ENCODE measurements at places on chromosomes 6 and 20.
A peak's percentile ranks its signal among the peaks of the same experiment; 100 is the strongest.

- H3K27me3 ChIP-seq = peaks cover 2% of the 10 kb centered on the region
- no peaks in the 10 kb centered on the region for H3K36me3 ChIP-seq
- DNase-seq = no peak
- H3K4me1 ChIP-seq = no peaks in the 10 kb centered on the region
- no peak overlapping the region for H3K4me3 ChIP-seq
Measured at GRCh38 chr6:167221400-167222201, 63.8 kb upstream of the GPR31 start.

GRCh38 chr6:162200041-162200440, 527.5 kb downstream of the PRKN start:
- DNase-seq = peak; percentile 66
- no peaks in the 10 kb centered on the region for H3K27me3 ChIP-seq
- no peaks in the 10 kb centered on the region for H3K36me3 ChIP-seq
- H3K4me1 ChIP-seq = no peaks in the 10 kb centered on the region

DNA sequence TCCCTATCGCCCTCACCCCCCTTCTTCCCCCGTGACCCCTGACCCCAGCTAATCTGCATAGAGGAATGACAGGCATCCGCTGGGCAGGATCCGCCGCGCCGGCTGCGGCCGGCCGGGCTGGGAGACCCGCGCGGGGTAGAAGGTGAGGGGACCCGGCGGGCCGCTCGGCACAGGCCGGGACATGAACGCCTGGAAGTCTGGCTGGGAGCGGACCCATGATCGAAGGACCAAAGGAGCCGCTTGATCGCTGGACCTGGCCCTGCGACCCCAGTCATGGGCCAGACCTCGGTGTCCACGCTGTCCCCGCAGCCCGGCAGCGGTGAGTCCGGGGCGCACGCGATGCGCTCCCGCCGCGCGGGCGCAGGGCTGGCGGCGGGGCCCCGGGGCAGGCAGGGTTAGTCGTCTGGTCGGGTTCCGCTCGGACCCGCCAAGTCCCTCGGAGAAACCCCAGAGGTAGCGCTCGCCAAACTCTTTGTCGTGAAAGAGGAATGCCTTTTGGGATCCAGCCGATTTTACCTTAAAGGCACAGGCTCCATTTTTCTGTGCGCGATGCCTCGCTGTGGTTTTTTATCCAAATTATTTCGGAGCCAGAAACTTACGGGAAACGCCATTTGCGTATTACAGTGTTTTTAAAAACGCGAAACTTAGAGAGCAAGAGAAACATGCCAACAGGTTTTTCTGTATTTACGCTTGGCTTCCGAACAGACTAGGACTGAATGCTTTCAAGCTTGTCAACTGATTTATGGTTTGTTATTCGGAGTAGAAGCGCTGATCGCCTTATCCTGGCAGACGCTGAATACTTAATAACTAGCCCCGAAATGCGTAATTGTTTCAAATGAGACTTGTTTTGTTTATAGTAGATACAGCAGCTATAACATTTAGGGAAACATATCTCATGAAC, at the start of gene PHACTR2:
TSS of gene PHACTR2 (plus strand) at position 75 of the 901 bp plus-strand sequence. CDS start at position 274, 199 bp downstream.
- peak; percentile 94 for DNase-seq
- peak within 1 kb of the TSS; percentile 93 for H3K27ac ChIP-seq
- H3K4me1 ChIP-seq = peaks cover 34% of the 10 kb centered on the region
- H3K27me3 ChIP-seq = no peaks in the 10 kb centered on the region
- no peaks in the 10 kb centered on the region for H3K36me3 ChIP-seq
- peak within 1 kb of the TSS; percentile 83 for H3K4me3 ChIP-seq

DNA sequence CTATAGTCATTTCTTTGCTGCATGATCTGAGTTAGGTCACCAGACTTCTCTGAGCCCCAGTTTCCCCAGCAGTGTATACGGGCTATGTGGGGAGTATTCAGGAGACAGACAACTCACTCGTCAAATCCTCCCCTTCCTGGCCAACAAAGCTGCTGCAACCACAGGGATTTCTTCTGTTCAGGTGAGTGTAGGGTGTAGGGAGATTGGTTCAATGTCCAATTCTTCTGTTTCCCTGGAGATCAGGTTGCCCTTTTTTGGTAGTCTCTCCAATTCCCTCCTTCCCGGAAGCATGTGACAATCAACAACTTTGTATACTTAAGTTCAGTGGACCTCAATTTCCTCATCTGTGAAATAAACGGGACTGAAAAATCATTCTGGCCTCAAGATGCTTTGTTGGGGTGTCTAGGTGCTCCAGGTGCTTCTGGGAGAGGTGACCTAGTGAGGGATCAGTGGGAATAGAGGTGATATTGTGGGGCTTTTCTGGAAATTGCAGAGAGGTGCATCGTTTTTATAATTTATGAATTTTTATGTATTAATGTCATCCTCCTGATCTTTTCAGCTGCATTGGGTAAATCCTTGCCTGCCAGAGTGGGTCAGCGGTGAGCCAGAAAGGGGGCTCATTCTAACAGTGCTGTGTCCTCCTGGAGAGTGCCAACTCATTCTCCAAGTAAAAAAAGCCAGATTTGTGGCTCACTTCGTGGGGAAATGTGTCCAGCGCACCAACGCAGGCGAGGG, 594 bp upstream of the CDKN1A start:
- peak overlapping the region; percentile 98 for H3K27ac ChIP-seq
- H3K27me3 ChIP-seq = no peaks in the 10 kb centered on the region
- peaks cover 6% of the 10 kb centered on the region for H3K36me3 ChIP-seq
- peaks cover 55% of the 10 kb centered on the region for H3K4me1 ChIP-seq
- peak overlapping the region; percentile 85 for H3K4me3 ChIP-seq
- DNase-seq = no peak

DNA sequence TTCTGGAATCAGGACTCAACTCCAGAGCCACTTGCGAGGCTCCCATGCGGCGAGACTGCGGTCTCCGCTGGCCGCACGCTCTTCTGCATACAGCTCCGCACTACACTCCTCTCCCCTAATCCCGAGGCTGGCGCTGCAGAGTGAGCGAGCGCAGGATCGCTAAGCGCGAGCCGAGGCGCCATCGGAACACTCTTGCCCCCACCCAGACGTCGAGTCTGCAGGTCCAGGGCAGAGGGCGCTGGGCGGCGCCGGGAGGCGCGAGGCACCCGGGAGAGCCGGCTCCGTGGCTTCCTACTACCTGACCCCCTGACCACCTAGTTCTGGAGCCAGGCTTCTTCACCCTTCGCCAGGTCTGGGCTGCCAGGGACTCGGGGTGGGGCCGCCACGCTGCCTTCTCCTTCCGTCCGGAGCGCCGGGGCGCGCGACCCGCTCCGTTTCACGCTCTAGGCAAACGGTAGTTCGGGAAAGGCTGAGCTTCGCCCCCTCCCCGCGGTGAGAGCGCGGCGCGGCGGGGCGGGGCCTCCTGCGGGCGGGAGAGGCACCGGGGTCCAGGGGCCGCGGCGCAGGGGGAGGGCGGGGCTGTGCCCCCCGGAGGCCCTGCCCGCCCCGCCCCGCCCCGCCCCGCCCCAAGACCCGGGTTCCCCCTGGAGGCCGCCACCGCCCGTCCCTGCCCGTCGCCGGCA, 5.4 kb upstream of the TUBB2A start:
- DNase-seq = no peak
- no peaks in the 10 kb centered on the region for H3K27me3 ChIP-seq
- H3K27ac ChIP-seq = peak overlapping the region; percentile 100
- H3K4me3 ChIP-seq = peak overlapping the region; percentile 88

GRCh38 chr6:15284743-15285142, 38.9 kb downstream of the JARID2 start:
- DNase-seq = no peak
- no peaks in the 10 kb centered on the region for H3K36me3 ChIP-seq
- H3K27ac ChIP-seq = no peak overlapping the region
- no peak overlapping the region for H3K4me3 ChIP-seq
- peaks cover 41% of the 10 kb centered on the region for H3K4me1 ChIP-seq
- no peaks in the 10 kb centered on the region for H3K27me3 ChIP-seq

- H3K4me1 ChIP-seq = peaks cover 5% of the 10 kb centered on the region
- no peak overlapping the region for H3K27ac ChIP-seq
- no peak for DNase-seq
Measured at GRCh38 chr20:37559312-37560027, 31.8 kb upstream of the BLCAP start.

DNA sequence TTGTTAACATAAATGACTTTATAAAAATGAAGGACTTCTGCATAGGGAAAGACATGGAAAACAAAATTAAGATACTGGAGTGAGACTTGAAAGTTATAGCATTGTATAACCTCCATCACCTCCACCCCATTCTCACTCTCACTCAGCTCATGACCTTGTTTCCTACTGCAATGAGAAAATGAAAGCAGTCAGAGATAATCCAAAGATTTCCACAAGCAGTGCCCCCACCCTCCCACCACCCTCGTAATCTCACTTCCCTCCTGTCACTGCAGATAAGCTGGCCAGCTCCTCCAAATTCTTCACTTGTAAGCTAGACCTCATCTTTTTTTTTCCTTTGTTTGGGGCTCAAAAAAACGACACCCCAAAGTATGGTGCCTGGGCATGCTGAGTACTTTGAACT, 52.9 kb upstream of the PROKR2 start:
- no peaks in the 10 kb centered on the region for H3K36me3 ChIP-seq
- DNase-seq = no peak
- H3K4me3 ChIP-seq = no peak overlapping the region
- H3K4me1 ChIP-seq = no peaks in the 10 kb centered on the region

DNA sequence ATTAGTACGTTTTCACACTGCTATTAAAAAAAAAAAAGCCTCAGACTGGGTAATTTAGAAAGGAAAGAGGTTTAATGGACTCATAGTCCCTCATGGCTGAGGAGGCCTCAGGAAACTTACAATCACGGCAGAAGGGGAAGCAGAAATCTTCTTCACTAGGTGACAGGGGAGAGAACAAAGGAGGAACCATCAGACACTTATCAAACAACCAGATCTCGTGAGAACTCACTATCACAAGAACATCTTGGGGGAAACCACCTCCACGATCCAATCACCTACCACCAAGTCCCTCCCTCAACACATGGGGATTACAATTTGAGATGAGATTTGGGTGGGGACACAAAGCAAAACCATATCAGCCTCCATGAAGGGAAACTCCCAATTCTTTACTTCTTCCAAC, 85.2 kb upstream of the MAFB start:
- no peaks in the 10 kb centered on the region for H3K27me3 ChIP-seq
- DNase-seq = no peak
- no peak overlapping the region for H3K4me3 ChIP-seq
- no peaks in the 10 kb centered on the region for H3K4me1 ChIP-seq

DNA sequence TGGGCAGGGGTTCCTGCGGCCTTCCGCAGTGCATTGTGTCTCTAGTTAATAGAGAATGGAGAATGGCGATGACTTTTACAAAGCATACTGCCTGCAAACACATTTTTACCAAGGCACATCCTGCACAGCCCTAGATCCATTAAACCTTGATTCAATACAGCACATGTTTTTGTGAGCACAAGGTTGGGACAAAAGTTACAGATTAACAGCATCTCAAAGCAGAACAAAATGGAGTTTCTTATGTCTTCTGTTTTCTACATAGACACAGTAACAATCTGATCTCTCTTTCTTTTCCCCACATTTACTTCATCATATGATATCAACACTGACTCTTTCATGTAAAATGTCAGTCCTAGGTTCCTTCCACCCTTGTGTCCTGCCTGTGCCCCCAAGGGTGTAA, 63.5 kb downstream of the GCNT2 start:
- no peaks in the 10 kb centered on the region for H3K36me3 ChIP-seq
- no peaks in the 10 kb centered on the region for H3K27me3 ChIP-seq
- peak overlapping the region; percentile 64 for H3K27ac ChIP-seq
- no peak for DNase-seq
- H3K4me1 ChIP-seq = peaks cover 68% of the 10 kb centered on the region

DNA sequence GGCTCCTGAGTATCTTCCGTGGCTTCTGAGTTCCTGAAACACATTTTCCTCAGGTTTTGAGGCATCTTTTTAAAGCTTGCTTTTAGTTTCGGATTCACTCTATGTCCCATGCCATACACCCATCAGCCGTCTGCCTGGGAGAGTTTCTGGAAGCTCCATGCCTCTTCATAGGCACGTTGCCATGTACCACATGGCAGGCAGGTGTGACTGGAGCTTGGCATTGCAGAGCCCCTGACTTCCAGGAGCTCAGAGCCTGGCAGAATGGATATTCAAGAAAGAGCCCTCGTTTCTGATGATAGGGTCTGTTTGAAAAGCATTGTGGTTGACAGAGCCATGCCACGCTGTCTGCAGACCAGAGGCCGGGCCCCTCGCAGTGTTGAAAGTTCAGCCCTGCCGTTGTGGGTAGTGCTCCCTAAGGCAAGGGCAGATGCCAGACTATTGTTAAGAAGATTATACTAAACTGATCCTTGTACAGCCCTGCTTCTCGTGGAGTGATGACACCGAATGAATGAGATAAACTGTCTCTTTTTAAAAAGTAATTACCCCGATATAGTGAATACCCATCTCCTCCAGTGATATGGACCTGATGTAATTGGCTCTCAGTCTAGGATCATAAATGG, 100.0 kb downstream of the RPP40 start:
- DNase-seq = peak; percentile 66
- peaks cover 16% of the 10 kb centered on the region for H3K4me1 ChIP-seq
- no peak overlapping the region for H3K27ac ChIP-seq
- peaks cover 11% of the 10 kb centered on the region for H3K36me3 ChIP-seq
- no peaks in the 10 kb centered on the region for H3K27me3 ChIP-seq
- H3K4me3 ChIP-seq = no peak overlapping the region

GRCh38 chr6:89723046-89723445, 84.5 kb upstream of the LYRM2 start:
- no peaks in the 10 kb centered on the region for H3K27me3 ChIP-seq
- H3K4me3 ChIP-seq = no peak overlapping the region
- no peak overlapping the region for H3K27ac ChIP-seq
- H3K36me3 ChIP-seq = peaks cover 76% of the 10 kb centered on the region
- DNase-seq = no peak
- H3K4me1 ChIP-seq = no peaks in the 10 kb centered on the region

DNA sequence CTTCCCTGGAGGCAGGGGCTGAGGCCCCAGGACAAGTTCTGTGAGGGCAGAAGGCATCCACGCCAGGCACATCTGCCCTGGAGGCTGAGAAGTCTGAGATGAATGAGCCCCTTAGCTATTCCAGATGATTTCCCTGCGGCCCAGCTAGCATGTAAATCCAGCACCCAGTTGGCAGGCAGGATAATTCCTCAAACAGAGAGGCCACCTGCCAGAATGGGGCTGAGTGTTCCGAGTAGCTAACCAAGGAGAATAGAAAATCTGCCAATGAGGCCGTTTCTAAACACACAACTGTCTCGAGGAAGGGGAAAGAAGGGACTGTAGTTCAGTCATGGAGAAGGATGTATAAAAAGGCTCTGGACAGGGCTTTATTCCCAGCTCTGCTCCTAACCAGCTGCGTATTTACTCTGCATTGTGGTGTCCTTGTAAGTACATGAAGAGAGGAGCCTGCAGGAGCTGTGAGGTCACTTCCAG, 211.4 kb upstream of the CDYL start:
- H3K4me3 ChIP-seq = no peak overlapping the region
- H3K36me3 ChIP-seq = no peaks in the 10 kb centered on the region
- H3K27ac ChIP-seq = peak overlapping the region; percentile 13
- no peak for DNase-seq

- no peaks in the 10 kb centered on the region for H3K36me3 ChIP-seq
- H3K27me3 ChIP-seq = peaks cover 8% of the 10 kb centered on the region
- peak overlapping the region; percentile 72 for H3K4me3 ChIP-seq
- H3K4me1 ChIP-seq = peaks cover 28% of the 10 kb centered on the region
- H3K27ac ChIP-seq = no peak overlapping the region
- no peak for DNase-seq
Measured at GRCh38 chr6:28980137-28980851, 24.8 kb downstream of the ZNF311 start.

Data from esophagus muscularis mucosa (tissue), 4 donors.